Stimulated activated CD8-positive, alpha-beta memory T cell treated with anti-CD3 and anti-CD28 coated beads, Interleukin-15, amount 100 ng/mL, for 4 hours (primary cell): ENCODE measurements at places on chromosomes 11 and 22.

- DNase-seq, result no peak
Observed at GRCh38 chr11:28606930-28607329, 498.7 kb downstream of the METTL15 start.

DNA sequence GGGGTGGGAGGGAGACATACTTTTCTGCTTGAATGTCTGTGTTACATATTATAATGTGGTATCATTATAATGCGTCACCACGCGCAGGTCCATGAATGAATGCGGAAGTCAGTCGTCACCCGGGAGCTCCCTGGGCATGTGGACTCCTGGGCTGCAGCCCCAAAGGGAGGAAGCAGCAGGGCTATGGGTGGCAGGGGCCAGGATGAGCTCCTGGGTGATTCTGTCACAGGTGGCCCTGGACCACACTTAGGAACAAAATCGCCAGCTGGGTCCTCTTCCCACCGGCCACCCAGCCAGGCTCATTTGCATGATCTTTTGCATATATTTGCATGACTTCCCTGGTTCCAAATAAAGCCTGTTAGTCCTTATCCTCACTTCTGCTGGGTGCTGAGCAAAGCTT is 51.2 kb downstream of the KCNJ4 start:
- DNase-seq, result no peak

- DNase-seq, result no peak
Observed at GRCh38 chr22:49620003-49620556, 207.6 kb downstream of the BRD1 start.

GRCh38 chr11:32307913-32308312 is 127.4 kb downstream of the WT1 start:
- DNase-seq, result no peak

- DNase-seq, result peak; percentile 64
Observed at GRCh38 chr22:44701824-44702478, at the start of gene PRR5. Gene PRR5 (plus strand): TSS chr22:44702204. CDS start chr22:44702475, 271 bp downstream.

DNA sequence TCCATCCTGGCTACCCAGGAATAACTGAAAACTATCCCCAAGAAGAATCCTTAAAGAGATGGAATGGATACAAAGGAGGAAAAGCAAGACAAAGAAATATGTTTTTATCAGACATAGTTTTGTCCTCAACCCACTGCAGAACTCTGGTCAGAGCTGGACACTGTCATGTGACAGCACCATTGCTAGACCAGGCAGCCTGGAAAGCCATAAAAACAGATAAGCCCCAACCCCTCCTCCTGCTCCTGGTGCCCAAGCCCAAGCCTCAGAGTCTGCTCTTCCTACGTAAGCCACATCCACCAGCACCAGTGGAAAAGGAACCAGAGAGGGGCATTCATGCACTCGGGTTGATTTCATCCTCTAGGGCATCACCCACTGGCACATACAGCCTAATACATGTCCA is 116.9 kb downstream of the TRIM29 start:
- no peak for DNase-seq

GRCh38 chr11:134228625-134229024 is 4.2 kb downstream of the VPS26B start:
- peak; percentile 10 for DNase-seq

- no peak for DNase-seq
Observed at GRCh38 chr11:8036002-8036802, 44.8 kb upstream of the TUB start.

DNA sequence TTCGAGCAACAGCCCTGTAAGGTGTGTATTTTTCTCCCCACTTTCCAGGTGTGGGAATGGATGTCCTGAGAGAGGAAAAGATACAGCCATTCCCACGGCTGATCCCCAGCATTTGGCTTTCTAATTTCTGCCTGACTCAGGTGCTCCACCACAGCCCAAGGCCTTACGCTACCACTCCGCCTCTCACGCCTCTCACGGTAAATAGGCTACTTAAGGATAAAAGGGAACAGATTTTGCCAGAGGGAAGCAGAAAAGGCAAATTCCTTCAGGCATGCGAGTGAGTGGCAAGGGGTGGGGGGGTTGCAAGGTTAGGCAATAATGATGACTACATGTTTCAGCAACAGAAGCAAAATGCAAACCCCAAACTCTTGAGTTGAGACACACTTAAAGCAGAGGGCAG is 9.2 kb downstream of the PVALB start:
- DNase-seq, result no peak

- DNase-seq, result peak; percentile 63
Observed at GRCh38 chr11:3920148-3920852, 64.8 kb downstream of the STIM1 start.

GRCh38 chr11:12560861-12561260 is 113.4 kb upstream of the TEAD1 start:
- no peak for DNase-seq

DNA sequence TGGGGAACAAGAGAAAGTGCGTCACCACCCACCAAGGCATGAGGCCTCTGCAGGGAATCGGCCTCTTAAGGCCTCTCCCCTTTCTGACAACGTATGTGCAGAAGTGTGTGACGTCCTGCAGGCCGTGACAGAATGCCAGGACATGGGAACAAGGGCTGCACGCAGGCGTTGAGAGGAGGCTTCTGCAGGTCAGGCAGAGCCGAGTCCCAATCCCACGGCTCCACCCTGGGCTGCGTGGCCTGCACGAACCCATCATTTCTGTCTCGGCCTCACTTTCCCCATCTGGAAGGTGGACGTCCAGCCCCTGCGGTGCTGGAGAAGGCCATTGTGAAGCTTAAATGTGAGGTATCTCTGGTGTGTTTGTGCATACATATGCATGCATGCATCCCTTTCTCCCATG is 61.8 kb downstream of the SHANK2 start:
- DNase-seq, result no peak

- DNase-seq, result no peak
Observed at GRCh38 chr11:45736424-45736823, 68.5 kb upstream of the SLC35C1 start.

DNA sequence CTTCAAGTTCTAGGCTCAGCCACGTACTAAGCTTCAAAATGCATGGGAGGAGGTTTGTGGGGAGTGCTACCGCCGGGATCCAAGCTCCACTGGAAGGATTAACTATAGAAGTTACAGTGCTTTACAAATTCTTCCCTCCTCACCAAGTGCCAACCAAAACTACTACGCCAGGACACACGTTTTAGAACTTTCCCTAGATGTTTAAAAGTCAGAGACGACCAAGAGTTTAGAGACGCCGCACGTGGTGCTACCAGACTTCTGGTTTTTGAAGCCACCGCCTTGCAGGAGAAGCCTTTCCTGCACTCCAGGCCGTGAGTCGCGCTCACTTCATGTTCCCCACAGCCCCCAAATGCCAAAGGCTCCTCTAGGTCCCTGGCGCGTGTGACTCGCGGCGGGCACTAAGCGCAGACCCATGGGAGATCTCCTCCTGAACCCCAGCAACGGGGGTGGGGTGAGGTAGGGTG is 734 bp downstream of the SNU13 start:
- DNase-seq, result no peak

- DNase-seq, result no peak
Observed at GRCh38 chr11:59413646-59414045, 12.6 kb downstream of the OR5A2 start.

DNA sequence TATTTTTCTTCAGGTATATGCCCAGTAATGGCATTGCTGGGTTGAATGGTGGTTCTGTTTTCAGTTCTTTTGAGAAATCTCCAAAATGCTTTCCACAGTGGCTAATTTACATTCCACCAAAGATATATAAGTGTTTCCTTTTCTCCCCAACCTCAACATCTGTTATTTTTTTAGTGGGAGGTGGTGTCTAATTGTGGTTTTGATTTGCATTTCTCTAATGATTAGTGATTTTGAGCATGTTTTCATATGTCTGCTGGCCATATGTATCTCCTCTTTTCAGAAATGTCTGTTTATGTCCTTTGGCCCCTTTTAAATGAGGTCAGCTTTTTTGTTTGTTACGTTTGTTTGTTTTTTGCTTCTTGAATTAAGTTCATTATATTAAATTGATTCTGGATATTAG is 760.2 kb downstream of the KCNA4 start:
- DNase-seq, result no peak

DNA sequence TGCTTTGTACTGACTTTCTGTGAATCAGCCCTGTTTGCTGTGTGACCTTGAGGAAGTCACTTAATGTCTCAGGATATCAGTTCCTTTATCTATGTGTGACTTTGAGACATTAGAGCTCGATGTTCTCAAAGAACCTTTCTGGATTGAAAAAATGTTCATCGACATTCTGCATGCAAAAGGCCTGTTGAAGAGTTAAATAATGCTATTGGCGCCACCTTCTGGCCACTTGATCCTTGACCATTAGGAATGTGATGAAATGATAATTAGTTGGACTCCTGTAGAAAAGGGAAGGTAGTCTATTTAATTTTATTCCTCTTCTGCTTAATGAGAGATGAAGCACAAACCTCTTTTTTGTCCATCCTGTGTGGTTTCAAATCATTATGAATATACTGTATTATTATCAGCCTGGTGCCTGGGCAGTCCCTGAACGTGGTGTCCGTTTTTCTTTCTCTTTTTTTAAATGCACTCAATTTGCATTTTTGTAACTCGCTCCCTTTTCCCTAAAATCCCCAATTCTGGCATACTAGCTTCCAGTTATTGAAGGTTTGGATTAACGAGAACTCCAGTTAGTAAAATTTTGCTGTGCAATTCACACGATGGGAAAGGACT is 20.7 kb downstream of the ELF5 start:
- DNase-seq, result no peak

GRCh38 chr22:36586852-36587251 is 57.9 kb upstream of the EIF3D start:
- DNase-seq, result no peak

- no peak for DNase-seq
Observed at GRCh38 chr11:23555085-23555484, 694.8 kb upstream of the CCDC179 start.

DNA sequence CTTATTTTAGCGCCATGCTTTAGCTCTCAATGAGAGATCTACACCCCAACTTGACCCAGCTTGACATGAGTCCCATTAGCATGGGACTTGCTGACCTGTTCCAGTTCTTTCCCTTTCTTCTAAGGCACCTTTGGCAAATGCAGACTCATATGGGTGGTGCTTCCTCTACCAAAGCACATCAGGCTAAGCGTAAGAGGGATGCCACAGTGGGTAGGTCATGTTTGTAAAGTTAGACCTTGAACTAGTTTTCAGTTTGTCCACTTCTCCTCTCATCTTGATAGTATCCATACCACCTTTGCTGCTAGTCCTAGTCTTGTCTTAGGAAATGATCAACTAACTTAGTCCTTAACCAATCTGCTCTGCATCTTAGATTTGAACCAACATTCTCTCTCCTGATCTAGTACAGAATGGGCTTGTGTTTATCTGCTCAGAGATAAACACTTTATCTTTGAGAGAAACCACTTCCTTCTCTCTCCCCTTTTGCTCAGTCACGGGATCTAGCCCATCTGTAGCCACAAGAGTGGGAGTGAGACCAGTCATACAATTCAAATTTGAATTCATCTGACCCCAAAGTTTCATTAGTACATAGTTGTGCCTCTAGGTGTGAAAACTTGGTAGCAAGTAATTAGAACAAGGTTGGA is 72.1 kb upstream of the CD44 start:
- no peak for DNase-seq

- peak; percentile 60 for DNase-seq
Observed at GRCh38 chr11:64340671-64341335, 799 bp downstream of the CCDC88B start.

DNA sequence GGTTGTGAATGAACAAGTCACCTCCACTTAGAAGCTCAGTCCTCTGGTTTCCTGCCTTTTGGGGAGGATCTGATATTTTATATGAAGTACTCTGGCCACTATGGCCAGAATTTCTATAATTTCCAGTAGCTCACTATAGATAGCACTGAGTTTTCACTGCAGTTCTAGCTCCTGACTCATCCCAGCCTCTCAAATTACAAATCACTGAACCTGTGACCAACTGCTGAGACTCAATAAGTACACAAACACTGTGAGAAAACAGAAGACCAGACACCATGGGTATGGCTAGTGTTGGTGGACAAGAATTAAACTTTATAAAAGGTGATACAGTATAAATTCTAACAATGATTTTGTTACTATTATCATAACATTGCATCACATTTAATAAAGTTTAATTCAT is 47.1 kb upstream of the UCP3 start:
- no peak for DNase-seq

DNA sequence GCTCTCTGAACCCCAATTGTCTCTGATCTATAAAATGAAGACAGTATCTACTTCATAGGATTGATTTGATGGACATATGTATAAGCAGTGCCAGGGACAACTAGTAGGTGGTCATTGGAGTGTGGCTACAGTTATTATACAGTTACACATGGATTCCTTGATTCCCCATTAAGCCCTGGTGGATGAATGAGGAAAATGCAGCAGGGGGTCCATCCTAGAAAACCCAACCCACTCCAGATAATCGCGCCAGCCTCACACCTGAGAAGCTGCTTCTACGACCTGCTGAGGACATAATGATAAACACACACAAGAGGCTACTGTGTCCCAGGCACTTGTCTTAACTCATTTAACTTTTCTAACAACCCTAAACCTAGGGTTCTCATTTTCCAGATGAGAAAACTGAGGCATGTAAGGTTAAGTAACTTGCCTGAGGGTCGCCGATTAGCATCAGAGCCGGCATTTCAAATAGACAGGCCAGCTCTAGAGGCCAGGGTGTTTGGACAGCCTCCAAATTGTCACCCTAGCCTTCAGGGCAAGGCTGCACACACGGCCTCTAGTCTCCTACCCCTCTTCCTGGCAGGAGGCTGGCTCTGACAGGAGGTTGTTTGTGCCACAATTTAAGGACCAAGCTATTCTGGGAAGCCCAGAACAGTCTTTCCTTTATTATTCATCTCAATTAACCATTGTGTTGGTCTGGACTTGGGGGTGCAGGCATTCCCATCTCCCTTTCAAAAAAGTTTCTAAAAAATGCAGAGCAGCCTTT is 3.8 kb upstream of the C11orf91 start:
- no peak for DNase-seq

DNA sequence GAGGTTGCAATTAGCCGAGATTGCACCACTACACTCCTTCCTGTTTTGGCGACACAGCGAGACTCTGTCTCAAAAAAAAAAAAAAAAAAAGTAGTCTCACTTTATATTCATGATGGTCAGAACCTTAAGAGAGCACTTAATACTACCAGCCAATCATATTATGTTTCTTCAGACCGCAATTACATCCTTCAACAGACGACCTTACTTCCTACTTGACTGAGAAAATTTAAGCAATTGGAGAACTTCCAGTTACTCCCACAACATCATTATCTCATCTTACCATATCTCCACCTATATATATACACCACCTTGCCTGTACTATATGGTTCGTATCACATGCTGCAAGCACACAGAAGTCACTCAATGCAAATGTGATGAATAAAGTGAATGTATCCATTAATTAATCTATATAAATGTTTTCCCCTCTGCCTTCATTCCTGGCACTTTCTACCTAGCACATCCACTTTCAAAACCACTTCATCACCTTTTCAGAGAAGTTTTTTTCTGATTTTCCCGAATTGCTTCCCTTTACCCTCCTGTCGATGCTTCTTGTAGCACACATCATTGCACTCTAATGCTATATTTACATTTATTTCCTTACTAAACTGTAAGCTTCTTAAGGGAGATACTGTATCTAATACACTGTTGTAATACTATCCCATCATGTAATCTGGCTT is 13.8 kb downstream of the ATP5MG start:
- DNase-seq, result no peak
